Epithelial cell of proximal tubule (primary cell): ENCODE measurements at places on chromosomes 5 and 9. TPM values are rescaled to one million over a fixed set of nuclear protein-coding genes. Genes with fewer than 3 reads are reported as not detected.

- no peak for DNase-seq
Observed at GRCh38 chr9:121889990-121890563, 203.0 kb downstream of the TTLL11 start.

Gene GABRA1
- not detected in 2 replicates for total RNA-seq

DNA sequence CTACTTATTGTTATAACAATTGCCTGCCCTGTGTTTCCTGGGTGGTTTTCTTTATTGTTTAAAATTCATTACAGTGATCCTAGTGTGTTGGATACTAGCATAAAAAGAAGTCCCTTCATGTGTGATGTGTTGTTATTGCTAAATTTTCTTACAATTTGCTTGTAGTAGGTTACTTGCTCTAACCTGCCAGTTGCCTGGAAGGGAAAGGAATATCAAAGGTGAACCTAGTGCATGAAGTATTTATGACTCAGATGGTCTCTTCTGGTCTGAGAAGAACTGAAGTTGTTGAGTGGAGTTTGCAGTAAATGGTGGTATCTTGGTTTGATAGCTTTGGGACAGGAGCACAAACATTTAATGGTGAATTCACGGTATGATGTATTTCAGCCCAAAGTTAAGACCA is 58.0 kb downstream of the SH3GL2 start:
- DNase-seq = no peak

Gene SPATA31E1
- not detected in 2 replicates for total RNA-seq

DNA sequence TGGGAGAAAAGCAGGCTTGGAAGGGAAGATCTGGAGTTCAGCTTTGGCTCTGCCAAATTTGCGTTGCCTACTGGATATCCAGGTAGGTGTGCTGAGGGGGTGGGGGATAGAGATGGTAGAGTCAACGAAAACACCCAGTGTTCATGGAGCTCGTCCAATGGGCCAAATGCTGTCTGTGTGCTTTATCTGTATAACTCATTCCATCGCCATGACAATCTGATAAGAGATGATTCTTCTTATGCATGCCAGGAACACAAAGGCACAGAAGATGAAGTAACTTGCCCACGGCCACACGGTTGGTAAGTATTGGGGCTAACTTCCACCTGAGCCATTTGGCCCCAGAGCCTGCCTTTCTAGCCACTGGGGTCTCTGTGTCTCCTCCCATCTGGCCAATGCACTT is 53.2 kb downstream of the BOD1 start:
- DNase-seq = no peak

DNA sequence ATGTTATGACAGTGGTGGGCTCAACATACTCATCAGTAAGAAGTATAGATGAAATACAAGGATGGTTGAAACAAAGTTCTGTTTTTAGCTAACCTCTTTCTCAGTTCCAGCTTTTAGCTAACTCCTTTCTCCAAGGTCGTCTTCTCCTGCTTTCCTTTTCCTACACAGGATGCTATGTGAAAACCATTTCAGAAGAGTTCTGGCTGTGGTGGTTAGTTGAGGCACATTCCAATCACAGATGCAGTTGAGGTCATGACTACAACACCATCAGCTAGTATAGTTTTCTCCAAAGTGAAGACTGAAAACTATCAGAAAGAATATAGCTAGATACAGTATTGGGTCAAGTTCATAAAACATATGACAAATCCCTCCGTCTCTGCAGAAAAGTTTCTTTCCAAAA is 477.7 kb upstream of the C9orf72 start:
- DNase-seq = no peak

DNA sequence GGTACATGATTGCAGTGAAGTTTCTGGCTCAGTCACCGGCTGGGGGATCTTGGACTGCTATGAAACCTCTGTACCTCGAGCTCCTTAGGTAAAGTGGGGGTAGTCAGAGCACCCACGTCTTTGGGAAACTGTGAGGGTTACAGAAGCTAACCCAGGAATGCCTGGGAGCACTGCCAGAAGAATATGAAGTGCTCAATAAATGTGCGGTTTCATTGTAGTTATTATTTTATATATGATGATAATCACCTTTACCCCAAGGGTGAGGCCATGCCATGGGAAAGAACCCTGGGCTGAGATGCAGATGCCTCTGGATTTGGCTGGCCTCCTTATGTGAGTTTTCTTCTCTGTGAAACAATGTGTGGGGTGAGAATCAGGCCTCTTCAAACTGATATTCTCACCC is 3.7 kb downstream of the NPR3 start:
- DNase-seq = no peak

DNA sequence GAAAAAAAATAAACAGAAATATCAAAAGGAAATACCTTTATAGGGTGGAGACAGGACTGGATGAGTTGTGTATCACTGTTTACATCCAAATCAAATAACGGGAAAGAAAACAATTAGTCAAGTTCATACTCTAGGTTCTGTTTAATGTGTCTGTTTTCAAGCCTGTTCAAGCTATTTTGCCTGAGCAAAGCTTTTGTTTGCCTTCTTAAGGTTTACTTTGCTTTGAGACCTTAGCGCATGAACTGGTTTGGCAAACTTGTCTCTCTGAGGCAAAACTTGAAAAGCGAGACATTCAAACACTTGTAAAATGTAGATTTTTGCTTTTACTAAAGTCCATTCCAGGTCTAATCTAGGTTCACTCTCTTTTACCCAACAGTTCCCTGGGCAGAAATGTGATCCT is 174.1 kb upstream of the RFX3 start:
- DNase-seq = no peak
